ENCODE measurements at places on chromosomes 3 and 15.

DNA sequence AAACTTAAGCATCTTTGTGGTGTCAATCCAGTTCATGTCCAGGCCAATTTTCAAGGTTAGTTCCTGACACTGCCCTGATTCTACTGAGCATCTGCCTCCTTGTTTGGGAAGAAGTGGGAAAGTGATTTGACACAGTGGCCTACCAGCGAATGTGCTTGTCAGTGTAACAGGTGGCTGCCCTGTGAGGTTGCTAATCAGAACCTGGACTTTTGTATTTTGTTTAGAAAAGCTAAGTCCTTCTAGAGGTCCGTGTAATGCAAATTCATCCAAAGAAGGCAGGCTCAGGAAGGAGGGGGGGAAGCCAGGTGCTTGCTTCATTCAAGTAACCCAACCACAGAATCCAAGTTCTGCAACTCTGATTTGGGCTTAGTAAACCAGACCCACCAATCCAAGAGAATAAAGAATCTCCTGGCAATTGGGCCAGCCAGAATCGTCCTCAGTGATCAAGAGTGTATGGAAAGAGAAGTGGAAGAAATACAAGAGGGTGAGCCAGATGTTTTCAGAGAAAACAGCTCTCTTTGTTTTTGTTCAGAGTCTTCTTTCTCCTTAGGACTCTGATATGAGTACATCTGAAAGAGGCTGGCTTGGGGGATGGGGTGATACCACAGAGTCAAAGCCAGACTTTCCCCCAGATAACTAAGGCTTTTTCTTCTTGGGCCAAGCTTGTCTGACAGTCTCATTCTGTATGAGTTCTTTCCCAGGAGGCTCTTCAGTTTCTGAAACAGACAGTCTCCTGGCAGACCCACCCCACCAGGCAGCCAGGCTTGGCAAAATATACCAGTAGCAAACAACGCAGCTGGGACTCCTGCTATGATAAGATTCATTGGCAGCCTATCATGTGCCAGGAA is 508.9 kb upstream of the TBL1XR1 start:
- DNase-seq: no peak

DNA sequence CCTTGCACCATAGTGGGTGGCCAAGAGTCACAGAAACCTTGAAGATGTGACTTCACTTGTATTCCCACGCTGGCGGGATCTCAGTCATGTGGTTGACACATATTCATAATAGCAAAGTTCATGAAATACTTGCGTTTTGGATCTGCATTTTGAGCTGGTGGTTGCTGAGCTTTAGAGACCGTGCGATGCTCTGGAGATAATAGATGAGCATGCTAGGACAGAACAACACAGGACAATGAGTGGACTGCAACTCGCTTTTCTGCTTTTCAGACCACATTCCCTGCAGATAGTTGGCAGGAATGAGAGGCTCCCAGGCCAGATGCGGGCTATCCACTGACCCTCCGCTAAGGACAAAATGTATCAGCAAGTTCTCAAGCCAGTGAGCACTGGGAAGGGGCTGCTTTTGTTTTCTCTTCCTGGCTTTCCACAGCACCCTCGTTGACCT is 13.8 kb upstream of the STARD5 start:
- no peak for DNase-seq

- DNase-seq: no peak
Observed at GRCh38 chr15:29937956-29938355, 115.7 kb upstream of the TJP1 start.

DNA sequence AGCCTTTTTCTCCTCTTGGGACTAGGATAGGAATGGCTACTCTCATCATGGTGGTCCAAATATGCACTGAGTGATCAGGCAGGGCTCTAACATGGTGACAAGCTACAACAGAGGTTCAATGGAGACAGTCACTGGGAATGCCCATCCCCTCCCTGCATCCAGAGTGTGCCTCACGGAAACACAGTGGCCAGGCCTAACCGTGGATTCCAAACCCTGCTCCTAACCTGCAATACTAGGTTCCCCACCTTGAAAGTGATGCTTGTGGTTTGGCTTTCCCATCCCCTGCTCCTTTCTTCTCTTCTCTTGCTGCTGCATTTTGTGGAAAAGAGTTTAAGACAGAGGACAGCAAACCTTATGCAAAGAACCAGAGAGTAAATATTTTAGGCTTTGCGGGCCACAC is 75.0 kb upstream of the ABHD17C start:
- DNase-seq: no peak

DNA sequence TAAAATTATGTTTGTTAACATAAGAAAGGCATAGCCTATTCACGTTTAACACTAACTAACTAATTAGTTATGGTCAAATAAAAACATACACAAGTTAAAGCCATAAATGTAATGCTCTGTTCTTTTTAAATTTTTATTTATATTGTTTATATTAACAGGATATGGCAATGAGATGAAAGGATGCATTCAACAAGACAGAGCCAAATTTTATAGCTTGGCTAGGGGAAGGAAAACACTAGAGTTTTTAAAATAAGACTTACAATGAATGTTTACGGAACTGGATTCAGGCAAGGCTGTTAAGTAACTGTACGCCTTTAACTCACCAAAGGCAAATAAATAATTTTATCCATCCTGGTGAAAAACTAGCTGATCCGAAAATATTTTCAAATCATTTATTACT is 86.4 kb downstream of the ZPLD1 start:
- DNase-seq: no peak

DNA sequence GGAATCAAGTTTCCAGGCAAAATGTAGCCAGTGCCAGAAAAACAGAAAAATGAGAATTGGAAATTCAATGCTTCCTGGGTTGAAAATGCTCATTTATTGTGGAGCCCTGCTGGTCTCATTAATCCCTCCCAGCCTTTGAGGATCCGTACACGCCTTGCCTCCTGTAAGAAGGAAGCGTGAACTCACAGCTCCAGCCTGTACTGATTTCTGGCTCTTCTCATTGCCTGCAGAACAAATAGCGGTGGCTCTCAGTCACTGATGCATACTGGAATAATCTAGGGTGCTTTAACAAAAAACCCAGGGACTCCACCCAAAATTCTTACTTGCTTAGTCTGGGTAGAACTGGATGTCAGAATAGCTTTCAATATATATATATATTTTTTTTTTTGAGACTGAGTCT is 29.3 kb upstream of the SLC24A5 start:
- DNase-seq: no peak

Data from A172 (cell line).